Esophagus mucosa (tissue), 1 donor: ENCODE measurements at places on chromosomes 11 and 22. TPM values are rescaled to one million over a fixed set of nuclear protein-coding genes. Genes with fewer than 3 reads are reported as not detected.

SMC1B gene
- not detected for total RNA-seq

IRF7 gene
- 19.5 TPM for total RNA-seq

SPDYC gene
- not detected for total RNA-seq

RFPL1 gene
- total RNA-seq = not detected

DNA sequence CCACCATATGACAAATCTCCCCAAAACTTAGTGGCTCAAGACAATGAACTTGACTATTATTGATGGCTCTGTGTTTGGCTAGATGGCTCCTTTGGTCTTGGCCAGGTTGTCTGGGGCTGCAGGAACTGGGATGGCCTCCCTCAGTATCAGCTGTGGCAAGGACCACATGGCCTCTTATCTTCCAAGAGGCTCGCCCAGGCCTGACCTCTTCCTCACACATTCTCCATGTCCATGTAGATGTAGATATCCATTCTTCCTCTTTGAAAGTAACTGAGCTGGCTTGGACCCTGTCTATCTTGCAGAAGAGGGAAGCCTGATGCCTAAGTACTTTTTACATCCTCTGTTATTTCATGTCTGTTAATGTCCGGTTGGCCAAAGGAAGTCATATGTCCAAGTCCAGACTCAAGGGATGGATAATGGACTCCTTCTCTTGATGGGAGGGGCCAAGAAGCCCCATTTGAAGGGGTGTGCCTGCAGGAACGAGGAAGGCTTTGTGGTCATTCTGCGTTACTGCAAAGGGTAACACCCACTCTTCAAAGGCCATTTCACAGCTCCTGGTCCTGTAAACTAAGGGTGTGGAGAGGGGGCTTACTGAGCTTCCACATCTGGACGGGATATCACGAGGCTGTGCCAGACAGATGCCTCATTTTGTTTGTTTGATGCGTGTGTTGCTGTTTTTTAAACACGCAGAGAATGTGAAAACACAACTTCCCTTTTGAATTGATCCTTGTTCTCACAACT is 87.1 kb downstream of the GRIK4 start:
- ATAC-seq = no peak

GRCh38 chr11:122071709-122072202 is 44.3 kb downstream of the BLID start:
- ATAC-seq = no peak

DNA sequence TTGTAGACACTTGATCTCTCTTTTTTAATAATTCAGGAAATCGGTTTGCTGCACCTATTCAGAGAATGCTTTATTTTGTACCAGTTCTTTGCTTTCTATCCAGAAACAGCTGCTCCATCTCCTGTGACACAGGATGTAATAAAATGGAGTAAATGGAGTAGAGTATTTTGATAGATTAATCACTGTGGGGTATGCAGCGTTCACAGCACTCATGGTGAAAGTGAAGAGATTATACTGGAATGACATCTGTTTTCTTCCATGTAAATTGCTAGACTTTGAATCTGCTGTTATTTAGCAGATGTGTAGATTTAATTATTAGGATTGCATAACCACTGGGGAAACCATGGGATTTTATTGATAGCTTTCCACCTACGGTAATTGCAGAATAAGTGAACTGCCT is 227.3 kb upstream of the ARHGAP42 start:
- ATAC-seq = no peak

DNA sequence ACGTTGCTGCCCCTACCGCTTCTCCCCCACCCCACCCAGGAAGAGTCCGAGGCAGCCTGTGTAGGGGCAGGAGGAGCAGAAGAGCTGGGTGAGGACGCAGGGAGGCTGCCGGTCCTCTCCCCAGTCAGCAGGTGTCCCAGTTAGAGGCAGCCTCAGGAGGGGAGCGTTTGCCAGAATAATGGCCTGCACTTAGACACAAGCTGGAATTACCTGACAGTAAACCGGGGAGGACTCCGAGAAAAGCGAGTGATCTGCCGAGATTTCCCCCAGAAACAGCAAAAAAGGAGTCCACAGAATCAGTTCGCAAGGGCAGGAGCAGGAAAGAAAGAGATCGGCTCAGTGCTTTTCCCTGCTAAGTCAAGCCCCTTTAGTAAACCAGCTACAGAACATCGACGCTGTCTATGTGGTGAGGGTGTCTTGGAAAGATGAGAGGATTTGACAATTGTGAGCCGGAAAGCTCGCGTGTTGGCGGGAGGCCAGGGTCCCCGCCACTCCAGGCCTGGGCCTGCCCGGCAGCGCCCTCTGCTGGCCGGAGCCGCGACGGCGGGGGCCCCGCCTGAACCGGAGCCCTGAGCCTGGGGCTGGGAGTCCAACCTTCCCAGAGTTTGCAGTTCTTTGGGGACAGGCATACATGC is 17.7 kb upstream of the THRSP start:
- peak; percentile 92 for ATAC-seq

DNA sequence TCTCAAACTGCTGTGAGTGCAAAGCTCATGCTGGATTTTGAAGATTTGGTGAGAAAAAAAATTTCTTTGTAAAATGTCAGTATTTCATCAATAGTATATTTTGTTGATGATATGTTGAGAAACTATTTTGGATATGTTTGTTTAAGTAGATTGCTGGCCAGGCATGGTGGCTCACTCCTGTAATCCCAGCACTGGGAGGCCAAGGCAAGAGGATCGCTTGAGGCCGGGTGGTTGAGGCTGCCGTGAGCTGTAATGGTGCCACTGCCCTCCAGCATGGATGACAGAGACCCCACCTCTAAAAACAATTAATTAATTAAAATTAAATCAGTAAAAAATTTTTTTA is 6.9 kb upstream of the IFITM3 start:
- no peak for ATAC-seq

GRCh38 chr11:6498544-6498943 is 1.5 kb downstream of the DNHD1 start:
- ATAC-seq = no peak

- peak; percentile 90 for ATAC-seq
Measured at GRCh38 chr11:30392221-30392784, 69.4 kb downstream of the ARL14EP start.

- ATAC-seq = no peak
Measured at GRCh38 chr11:35783809-35784208, 121.2 kb downstream of the TRIM44 start.

GRCh38 chr11:13223112-13223511 is 54.5 kb upstream of the BMAL1 start:
- ATAC-seq = no peak

- ATAC-seq = no peak
Measured at GRCh38 chr11:14079011-14079410, 116.5 kb downstream of the SPON1 start.
